ENCODE measurements at places on chromosomes 11 and 22.

DNA sequence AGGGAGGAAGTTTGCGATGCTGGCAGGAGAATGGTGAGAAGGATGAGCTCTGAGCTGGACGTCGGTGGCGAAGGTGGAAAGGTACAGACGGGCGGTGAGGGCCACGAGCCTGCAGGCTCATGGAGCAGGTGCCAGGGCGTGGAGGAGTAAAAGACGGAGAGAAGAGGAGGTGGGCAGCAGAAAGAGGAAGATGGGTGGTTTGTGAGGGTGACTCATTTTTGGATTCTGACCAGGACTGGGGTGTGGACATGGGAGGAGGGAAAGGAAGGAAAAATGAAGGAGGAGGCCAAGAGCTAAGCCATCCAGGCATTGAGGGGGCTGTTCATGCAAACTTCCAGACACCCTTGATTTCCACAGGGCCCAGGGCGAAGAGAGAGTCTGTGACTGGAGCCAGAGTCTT is 3.5 kb downstream of the ZDHHC24 start:
- no peak for DNase-seq

DNA sequence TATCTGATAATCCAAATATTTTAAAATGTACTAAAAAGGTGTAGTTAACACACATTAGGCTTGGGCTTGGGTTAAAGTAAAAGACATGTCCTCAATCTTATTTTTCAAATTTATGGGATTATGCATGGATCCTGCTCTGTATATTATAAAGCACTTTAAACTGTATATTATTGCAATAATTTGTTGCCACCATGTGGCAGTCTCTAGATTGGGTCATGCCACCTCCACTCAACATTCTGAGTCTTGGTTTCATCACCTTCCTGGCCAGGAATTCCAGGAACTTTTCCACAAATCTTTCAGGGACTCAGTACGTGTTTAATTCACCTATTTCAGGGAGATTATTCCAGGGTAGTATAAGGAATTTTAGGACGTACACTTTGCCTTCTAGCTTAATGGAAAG is 695.5 kb downstream of the FAM181B start:
- peak; percentile 9 for DNase-seq

DNA sequence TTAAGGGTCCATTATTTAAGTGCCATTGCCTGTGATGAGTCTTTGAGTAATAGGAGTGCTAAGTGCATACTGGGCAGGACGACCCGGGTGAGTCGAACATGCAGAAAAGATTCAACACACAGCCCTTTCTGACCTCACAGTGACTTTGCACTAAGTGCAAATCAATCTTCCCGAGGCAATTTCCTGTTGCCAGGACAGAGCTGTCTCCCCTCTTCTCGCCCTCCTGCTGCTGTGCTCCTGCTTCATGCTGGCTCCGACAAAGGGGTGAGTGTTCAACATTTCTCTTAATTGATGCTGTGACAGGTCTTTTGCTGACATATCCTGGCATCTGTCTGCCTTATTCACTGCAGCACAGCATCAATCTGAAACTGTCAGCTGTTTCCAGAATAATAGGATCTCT is 42.0 kb downstream of the MCHR1 start:
- peak; percentile 44 for DNase-seq

- DNase-seq = peak; percentile 79
These were observed 1252.7 kb downstream of the BRD1 start for GRCh38 chr22:48574776-48575617.

GRCh38 chr11:69816671-69817070 is 2.5 kb downstream of the FGF3 start:
- DNase-seq = no peak

DNA sequence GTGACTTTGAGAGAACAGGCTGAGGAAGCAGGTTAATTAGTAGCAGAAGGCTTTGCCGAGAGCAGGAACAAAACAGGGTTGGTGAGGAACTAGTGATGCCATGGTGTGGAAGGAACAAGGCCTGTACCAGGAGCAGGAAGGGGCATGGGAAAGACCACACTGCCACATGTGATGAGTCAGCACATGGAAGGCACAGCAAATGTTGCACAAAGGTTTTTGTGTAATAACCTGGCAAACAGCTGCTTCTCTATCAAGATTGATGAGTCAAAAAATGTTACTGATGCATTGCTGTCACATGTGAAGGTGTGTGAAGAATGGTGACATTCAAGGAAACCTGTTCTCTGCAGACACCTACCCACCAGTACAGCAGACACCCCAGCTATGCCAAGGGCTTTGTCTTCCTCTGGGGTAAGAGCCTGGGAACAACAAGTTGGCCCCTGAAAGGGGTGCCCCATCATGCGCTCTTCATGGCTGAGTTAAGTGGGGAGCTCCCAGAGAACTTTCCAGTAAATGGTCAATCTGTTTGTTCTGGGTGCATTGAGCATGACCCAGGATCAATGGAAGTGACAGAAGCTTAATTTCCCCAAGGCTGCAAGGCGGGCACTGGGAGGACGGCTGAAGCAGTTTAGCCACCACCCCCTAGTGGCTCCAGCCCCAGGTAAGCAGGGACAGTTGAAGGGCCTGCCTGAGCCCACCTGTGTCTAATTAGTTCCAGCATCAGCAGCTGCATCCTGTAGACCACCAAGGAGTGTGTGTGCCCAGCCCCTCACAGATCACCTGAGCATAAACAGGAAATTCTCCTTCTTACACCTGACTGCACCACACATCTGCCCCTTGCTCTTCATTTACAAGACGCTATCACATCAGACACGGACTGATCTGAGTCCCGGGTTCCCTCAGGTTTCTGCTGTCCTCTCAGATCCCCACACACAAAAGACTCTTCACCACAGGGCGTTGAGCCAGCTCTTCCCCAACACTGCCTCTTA is 47.6 kb downstream of the GGTLC2 start:
- DNase-seq = no peak

DNA sequence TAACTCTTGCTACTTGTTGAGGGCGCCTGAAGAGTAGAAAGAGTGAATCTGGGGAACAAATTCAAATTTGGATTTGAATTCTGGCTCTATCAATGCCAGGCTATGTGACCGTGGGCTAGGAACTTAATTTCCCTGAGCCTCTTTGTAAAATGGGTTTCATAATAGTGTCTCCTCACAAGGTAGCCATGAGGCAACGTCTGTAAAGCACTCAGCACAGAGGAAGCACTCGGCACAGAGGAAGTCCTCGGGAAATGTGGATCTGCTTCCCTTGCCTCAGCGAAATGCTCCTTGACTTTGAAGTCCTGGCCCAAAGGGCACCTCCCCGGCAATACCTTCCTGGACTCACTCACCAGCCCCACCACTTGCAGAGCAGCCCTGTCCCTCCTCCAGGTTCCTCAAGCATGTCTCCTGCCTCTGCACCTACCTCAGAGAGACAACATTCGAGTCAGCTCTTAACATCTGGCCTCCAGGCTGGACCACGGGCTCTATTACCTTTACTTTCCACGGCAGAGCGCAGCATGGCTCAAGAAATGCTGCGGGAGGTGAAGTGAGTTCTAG is 17.7 kb downstream of the CD6 start:
- DNase-seq = no peak

DNA sequence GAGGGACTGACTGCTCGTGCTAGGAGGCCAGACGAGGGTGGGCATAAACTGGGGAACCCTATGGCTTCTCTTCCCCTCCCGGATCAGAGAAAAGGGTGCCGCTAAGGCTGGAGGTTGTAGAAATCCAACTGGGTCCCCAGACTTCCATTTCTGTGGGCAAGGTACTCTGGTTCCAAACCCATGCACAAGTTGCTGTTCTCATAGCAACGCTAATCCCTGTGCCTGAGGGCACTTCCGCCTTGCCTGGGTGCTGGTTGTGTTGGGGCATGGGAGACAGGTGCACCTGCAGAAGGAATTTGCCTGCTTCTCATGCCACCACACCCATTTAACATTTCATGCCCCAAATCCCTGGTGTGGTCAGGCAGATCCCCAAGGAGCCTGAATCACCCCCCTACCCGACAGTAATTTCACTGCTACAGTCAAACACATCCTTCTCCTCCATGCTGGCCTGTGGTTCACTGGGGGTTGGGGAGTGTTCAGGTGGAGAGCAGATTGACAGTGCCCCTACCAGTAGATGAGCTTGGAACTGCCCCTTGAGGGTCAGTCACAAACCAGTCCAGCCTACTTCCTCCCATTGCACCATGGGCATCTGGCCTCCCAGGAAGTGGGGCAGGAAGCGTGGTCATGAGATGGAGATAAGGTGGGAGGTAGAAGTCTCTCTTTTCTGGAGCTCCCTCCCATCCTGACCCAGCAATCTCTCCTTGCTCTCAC is 1.2 kb downstream of the C2CD2L start:
- no peak for DNase-seq

DNA sequence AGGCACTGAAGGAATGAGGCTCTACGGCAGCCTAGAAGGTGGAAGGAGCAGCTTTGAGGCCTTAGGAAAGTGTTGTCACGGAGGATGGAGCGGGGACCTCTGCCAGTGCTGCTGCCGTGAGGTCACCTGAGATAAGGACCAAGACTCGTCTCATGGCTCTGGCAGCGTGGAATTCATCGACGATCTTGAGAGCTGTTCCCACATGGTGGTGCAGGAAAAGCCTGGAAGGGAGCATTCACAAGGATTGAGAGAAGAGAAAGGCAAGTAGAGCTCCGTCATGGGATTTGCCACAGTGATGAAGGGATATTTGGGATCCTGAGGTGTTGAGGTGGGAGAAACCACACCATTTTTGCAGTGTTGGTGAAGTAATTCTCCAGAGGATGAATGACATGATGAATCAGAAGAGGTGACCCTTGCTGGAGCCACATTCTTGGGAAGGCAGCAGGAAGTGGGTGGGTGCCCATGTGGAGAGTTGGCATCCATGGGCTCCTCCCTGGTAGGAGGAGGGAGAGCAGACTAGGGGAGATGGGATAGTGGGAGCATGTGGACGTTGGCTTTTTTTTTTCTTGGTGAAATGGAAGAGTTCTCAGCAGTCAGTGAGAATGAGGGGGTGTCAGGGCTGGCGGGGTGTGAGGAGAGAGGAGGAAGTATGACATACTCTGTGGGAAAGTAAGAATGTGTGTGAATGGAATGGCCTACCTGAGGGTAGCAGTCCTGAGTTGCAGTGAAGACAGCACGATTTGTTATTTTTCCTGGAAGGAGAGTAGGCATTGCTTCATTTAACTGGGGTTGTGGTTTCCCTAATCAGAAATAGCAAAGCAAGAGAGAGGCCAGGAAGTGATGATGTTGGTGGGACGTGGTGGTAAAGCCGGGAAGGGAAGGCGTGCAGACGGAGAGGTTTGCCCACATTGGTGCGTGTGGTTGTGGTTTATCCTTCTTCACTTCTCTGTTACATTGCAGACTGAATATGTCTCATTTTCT is 11.1 kb downstream of the PPP6R3 start:
- DNase-seq = peak; percentile 68

GRCh38 chr22:41513391-41513790 is 30.9 kb downstream of the POLR3H start:
- no peak for DNase-seq

- DNase-seq = no peak
These were observed 16.0 kb upstream of the ADA2 start for GRCh38 chr22:17235149-17235655.

DNA sequence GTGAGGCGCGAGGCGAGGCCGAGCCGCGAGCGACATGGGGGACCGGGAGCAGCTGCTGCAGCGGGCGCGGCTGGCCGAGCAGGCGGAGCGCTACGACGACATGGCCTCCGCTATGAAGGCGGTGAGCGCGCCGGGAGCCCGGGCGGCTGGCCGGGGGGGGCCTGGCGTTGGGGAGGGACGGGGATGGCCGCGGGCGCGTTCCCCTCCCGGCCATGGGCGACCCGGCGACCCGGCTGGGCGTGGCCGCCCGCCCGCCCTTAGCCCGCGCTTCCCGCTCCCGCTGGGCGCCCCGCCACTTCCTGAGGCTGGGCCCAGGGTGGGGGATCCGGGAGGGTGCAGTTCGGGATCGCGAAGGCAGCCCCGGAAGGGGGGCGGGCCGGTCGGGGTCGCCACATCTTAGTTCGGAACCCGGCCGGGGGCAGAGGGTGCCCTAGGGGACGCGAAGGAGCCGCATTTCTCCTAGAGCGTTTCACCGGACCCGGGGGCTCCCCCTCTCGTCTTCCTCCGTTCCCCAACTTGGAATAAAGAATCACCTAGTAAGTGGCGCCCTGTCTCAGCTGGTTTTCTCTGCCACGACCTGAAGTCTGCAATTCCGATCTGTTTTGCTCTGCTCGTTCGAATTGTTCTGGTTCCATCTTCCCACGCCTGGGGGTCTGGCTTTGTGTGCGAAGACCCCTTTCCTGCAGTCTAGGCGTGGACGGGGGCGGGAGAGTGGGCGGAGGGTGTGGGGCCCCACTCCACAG is 536 bp downstream of the YWHAH start:
- peak; percentile 22 for DNase-seq

GRCh38 chr11:8030526-8031247 is 43.5 kb downstream of the EIF3F start:
- DNase-seq = no peak

- DNase-seq = no peak
These were observed 766.3 kb upstream of the RAG2 start for GRCh38 chr11:37364246-37364839.

DNA sequence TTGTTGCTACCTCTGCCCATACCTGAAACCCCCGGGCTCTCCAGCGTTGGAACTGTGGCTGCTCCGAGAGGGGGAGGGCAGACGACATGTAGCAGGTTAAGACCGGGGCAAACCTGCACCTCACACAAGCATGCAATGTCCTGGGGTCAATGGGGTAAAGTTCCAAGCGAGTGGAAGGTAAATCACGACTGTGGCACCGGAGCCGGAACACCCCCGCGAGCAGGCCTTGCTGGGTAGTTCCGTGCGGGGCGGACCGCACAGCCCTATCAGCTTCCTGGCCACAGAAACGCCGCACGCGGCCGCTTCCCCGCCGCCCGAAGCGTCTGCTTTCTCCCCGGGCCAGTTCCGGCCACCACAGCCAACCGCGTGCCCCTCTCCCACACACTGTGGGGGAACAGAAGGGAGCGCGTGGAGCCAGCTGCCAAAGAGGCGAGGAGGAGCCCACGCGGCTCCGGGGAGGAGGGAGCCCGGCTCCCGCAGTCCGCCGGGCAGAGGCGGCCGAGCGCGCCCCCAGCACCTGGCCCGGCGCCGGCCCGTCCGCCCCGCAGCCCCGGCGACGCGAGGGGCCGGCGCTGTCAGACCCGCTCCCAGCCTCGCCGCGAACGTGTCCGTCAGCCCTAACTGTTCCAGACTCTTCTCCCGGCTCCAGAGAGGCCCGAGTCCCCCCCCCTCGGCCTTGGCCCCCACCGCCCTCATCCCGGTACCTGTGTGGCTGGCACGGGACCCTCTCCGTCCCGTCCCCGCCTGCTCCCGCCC is 1.6 kb downstream of the SPTBN2 start:
- peak; percentile 14 for DNase-seq
